ENCODE measurements at places on chromosomes 5 and 9.

- no peak for DNase-seq
Observed at GRCh38 chr9:135898634-135899407, 8.5 kb downstream of the CAMSAP1 start.

DNA sequence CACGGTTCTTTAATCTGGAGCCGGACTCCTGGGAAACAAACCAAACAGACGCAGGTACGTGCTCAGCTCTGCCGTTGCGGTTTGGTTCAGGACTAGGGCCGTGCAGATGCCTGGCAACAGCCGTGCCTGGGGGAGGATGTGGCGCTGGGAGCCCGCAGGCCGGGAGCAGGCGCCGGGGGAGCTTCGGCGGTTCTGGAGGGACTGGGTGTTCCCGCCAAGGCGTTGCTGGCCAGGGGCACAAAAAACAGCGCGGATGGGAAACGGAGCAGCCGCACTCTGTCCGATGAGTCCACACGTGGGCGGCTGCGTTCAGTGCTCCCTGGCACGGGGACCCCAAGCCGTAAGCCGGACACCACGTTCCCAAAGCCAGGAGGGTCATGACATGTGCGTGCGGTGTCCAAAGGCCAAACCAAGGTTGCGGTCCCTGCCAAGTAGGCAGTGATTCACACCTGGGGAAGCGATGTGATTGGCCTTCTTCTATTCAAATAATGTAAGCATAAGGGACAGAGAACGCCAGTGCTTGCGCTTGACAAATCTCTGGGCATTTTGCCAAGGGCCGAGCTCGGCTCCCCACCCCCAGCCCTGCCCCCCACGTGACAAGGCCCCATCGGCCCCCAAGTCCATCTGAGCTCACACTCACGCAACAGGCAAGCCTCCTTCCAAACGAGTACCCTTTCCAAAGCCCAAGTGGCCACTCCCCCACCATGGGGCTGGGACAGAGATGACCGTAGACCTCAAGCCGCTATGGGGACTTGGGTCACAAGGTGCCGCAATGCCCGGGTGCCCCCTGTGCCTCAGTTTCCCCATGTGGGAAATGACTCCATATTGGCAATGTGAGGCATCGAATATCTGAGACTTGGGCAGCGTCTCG is 49.7 kb upstream of the NKD2 start:
- no peak for DNase-seq

DNA sequence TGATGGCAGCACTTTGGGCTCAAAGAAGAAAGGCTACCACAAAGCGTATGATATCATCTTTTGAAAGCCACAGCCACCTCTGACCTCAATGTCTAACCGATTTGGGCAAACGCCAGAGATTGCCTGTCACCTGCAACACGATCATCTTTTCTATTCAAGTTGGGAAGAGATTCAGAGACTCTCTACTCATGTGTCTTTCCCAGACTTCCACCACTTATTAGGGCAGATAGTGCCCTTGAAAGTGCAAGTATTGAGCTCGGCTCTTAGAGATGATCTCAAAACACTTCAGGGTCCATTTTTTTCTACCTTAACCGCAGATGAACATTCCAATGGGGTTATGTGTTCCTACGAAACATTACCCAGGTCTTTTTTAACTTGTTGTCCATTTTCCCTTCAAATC is 213.7 kb downstream of the DRD1 start:
- DNase-seq = no peak

- DNase-seq = no peak
Observed at GRCh38 chr5:170746075-170746960, 37.2 kb upstream of the GABRP start.

DNA sequence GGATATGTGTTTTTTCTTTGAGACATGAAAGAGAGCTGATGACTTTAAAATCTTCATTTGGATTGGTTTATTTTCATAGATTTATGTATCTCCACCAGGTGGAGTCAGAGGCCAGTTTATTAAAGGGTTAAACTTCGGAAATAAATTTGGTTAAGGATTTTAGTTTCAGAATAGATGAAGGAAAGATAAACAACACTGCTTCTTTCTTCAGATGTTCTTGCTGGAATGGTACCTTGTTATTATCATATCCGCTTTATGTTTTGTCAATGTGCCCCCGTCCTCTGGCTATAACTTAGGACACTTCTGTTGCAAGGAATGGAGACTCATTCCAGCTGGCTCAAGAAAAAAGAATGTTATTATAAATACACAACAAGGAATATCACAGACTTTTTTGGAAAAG is 81.2 kb downstream of the ALDH1A1 start:
- no peak for DNase-seq

- DNase-seq = no peak
Observed at GRCh38 chr5:138752341-138752950, 779 bp upstream of the CTNNA1 start.

GRCh38 chr9:89597711-89598362 is 7.0 kb upstream of the GADD45G start:
- no peak for DNase-seq

DNA sequence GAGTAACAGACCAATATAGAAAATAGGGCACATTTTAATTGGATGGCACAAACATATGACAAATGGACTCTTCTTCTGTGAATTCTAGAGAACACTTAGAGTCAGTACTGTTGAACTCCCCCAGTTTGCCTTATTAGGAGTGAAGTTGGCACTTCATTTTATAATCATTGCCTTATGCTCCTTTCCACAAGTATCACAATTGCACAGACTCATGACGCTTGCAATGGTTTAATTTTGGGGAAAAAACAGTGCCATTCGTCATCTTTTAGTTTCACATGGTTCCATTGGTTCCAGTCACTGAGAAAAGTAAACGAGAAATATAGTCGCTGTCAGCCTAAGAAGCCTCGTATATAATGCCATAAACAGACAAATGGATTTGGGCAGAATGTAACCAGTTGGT is 71.2 kb downstream of the LURAP1L start:
- no peak for DNase-seq

- DNase-seq = no peak
Observed at GRCh38 chr9:81687521-81688261, 1.7 kb downstream of the TLE1 start.

DNA sequence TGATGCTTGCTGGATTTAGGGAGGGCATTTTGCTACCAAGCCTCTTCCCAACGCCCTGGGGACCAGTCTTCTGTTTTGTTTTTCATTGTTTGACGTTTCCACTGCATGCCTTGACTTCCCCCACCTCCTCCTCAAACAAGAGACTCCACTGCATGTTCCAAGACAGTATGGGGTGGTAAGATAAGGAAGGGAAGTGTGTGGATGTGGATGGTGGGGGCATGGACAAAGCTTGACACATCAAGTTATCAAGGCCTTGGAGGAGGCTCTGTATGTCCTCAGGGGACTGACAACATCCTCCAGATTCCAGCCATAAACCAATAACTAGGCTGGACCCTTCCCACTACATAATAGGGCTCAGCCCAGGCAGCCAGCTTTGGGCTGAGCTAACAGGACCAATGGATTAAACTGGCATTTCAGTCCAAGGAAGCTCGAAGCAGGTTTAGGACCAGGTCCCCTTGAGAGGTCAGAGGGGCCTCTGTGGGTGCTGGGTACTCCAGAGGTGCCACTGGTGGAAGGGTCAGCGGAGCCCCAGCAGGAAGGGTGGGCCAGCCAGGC is 23.0 kb downstream of the PCDHGC5 start:
- no peak for DNase-seq

DNA sequence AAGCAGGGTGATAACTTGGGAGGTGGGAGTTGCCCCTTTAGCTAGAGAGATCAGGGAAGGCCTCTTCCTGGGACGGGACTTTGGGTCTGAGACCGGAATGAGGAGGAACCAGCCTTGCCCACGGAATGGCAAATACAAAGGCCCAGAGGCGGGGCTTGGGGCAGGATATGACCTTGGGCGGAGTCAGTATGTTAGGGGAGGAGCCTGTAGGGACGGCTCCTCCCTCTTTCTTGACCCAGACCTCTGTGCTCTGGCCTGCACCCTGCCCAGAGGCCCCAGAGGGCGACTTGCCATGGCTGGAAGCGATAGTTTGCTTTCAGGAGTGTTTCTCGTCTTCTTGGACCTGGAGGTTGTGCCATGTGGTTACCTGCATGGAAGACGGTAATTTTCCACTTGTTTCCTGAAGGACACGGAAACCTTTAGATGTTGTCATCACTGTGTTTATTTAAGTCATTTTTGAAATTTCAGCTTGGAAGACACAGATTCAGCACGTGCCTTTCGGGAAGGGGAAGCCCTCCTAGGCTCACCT is 85.6 kb downstream of the DAB2IP start:
- DNase-seq = no peak

DNA sequence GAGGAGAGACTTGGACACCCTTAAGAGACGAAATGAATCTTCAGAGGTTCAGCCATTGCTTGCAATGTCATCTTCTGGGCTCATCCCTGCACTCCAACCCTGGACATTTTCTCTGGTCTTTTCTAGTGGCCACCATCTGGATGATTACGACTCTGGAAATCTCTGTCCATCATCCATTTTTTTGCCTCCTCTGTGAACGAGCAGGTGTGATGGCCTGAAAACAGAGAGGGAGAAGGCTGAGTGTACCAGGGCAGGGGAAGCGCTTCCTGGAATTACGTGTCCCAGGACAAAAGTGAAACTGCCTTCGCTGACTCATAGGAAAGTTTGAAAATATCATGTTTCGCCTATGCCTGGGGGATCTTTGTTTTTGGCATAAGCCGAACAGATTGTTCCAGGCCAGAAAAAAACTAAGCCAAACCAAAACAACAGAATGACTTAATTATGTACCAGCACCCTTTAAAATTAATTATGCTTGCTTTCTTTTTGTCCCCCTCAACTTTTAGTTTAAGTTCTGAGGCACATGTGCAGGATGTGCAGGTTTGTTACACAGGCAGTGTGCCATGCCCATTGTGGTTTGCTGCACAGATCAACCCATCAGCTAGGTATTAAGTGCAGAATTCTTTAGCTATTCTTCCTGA is 31.9 kb downstream of the ANKRD33B start:
- DNase-seq = no peak

- DNase-seq = no peak
Observed at GRCh38 chr5:149128023-149128875, 13.0 kb upstream of the ABLIM3 start.

DNA sequence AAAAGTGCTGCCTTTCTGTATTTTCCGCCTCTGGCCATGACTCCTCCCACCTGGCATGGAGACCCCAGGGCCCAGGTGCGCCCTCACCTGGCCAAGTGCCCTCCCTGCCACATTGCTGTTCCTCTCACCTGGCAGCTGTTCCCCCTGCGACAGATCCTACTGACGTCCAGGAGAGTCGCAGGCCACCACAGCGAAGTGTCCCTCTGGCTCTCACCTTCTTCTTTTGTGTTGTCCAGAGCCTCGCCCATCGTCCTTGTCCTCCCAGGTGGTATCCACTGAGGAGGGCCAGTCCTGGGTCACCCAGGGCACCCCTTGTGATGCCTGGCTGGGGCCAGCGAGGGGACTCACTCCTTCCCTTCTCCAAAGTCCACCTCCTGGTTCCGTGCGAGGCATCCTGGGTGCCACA is 2.6 kb downstream of the NKD2 start:
- DNase-seq = no peak

GRCh38 chr5:178545941-178546674 is 44.1 kb downstream of the COL23A1 start:
- DNase-seq = no peak

- no peak for DNase-seq
Observed at GRCh38 chr9:110472111-110472510, 107.4 kb downstream of the SVEP1 start.

GRCh38 chr5:93120051-93120450 is 461.0 kb downstream of the NR2F1-AS1 start:
- DNase-seq = no peak

- DNase-seq = no peak
Observed at GRCh38 chr5:176835918-176836317, 25.6 kb downstream of the UNC5A start.

DNA sequence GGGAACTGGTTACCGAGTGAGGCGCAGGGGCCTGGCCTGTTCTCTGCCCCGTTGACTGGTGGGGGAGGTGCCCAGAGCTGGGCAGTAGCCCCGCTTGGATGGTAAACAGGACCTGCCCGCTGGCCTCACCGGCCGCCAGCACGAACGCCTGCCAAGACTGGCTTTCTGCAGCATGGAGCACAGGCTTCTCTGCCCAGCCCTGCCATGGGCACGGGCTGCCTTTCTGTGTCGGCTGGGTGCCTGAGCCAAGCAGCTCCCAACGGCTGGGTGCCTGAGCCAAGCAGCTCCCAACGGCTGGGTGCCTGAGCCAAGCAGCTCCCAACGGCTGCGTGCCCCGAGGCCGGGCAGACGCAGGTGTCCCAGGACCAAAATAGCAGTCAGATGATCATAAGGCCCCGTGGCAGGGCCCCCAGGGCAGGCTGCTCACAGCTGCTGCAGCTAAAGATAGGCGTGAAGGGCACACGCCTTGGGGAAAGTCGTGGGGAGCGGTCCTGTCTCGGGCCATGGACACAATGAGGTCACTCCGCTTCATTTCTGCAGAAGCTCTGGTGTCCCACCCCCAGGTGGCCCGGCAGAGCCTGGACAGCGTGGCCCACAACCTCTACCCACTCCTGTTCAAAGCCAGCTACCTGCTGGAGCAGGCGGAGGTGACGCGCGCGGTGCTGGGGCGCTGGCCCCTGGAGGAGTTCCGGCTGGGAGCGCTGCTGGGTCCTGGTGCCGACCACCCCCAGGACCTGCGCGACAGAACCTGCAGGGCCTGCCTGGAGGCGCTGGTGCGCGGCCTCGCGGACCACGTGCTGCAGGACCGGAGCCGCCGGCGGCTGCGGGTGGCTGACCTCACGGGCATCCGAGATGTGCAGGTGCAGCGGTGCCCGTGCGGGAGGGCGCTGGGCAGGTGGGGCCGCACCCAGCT is at the start of gene LRRC14B:
TSS of gene LRRC14B (plus strand) at position 460 of the 913 bp plus-strand sequence. CDS start at position 504, 44 bp downstream.
- no peak for DNase-seq

- DNase-seq = no peak
Observed at GRCh38 chr5:59390074-59390659, 503.4 kb downstream of the PDE4D start.

DNA sequence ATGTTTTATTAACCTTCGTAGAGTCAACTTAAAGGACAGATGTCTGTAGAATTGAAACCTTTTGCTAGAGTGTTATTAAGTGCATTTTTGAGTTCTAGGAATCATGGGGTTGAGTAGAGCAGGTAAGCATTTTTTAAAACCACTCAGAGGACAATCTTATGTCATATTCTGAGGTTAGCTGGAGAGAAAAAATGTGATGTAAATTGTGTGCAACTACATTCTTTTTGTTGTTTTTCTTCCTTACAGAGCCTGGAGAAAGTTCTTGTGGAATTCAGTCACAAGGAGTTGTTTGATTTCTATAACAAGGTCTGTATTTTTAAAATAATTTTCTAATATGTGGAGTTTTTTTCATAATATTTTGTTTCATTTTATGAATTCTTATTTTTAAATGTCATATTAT is 206.4 kb downstream of the COMMD10 start:
- no peak for DNase-seq

- no peak for DNase-seq
Observed at GRCh38 chr5:172603251-172603806, 37.7 kb upstream of the NEURL1B start.

GRCh38 chr5:26024774-26025173 is 1013.6 kb downstream of the CDH9 start:
- no peak for DNase-seq

- DNase-seq = no peak
Observed at GRCh38 chr9:119771341-119771740, 402.1 kb upstream of the BRINP1 start.

- DNase-seq = no peak
Observed at GRCh38 chr9:69444791-69445190, 119.8 kb downstream of the ENTREP1 start.

- no peak for DNase-seq
Observed at GRCh38 chr9:125556046-125556721, 150.8 kb downstream of the MAPKAP1 start.

GRCh38 chr5:140595538-140596300 is 31.1 kb downstream of the SLC35A4 start:
- DNase-seq = no peak

GRCh38 chr5:132234684-132235062 is 7.0 kb upstream of the P4HA2 start:
- no peak for DNase-seq

- no peak for DNase-seq
Observed at GRCh38 chr9:14170973-14171596, 142.9 kb downstream of the NFIB start.

All from stimulated activated CD4-positive, alpha-beta T cell treated with anti-CD3 and anti-CD28 coated beads, Interleukin-15, amount 100 ng/mL, for 1 hour (primary cell).